ENCODE measurements at places on chromosomes 7 and 10.

DNA sequence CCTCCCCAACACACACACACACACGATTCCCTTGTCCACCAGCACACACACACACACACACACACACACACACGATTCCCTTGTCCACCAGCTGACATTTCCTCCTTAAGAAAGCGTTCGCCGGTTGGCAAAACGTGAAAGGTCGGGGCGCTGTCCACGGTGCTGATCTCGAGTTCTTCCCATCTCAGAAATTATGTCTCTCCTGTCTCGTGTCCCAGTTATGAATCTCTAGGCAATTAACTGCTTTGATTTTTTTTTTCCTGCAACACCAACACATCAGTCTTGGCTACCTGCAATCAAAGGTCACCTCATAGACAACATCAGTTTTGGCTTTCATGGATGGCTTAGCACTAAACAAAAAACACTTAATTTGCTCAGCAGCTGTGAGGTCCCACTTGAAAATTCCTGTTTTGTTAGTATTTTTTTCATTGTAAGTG, 1.9 kb downstream of the INA start:
- peak; percentile 54 for DNase-seq

- no peak for DNase-seq
Measured at GRCh38 chr7:71627651-71628050, 495.7 kb downstream of the GALNT17 start.

GRCh38 chr10:79226391-79227245, 120.7 kb upstream of the PPIF start:
- DNase-seq = no peak

DNA sequence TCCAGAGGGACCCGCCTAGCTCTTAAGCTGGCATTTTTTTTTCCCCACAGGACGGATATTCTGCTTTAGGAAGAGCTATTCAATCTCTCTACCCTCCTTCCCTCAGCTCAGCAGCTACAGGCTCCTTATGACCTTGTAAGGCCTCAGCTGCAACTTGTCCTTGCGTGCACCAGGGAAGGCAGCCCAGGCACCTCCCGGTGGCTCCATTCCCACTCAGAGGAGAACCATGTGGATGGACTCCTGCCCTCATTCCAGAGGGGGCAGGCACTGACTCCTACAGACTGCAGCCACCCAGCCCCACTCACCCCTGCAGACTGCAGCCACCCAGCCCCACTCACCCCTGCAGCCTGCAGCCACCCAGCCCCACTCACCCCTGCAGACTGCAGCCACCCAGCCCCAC, 73.7 kb downstream of the ITIH5 start:
- DNase-seq = no peak

DNA sequence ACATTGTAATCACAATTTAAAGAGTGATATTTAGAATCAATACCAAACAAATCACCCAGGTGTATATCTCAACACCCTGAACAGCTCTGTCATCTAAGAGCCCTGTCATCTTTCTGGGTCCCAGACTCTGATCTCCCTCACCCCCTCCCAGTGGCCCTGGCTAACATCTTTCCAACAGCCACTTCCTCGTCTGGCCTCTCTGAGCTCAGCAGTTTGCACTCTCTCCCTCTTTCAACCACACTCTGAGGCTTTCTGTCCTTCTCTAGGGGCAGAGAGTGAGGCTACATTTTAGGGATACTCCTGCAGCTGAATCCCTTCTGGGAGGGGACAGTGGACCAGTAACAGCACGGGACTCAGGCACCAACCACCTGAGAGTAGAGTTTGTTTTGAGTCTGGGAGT, 17.1 kb upstream of the PRRT4 start:
- DNase-seq = no peak

- no peak for DNase-seq
Measured at GRCh38 chr10:23283680-23284079, 60.9 kb downstream of the C10orf67 start.

GRCh38 chr10:65358565-65358964, 1567.3 kb upstream of the LRRTM3 start:
- no peak for DNase-seq

GRCh38 chr10:30027057-30028005, 32.1 kb downstream of the JCAD start:
- DNase-seq = peak; percentile 80

GRCh38 chr10:97229322-97230015, 43.7 kb upstream of the SLIT1 start:
- no peak for DNase-seq

GRCh38 chr7:117088623-117089194, 135.4 kb downstream of the ST7 start:
- DNase-seq = no peak

DNA sequence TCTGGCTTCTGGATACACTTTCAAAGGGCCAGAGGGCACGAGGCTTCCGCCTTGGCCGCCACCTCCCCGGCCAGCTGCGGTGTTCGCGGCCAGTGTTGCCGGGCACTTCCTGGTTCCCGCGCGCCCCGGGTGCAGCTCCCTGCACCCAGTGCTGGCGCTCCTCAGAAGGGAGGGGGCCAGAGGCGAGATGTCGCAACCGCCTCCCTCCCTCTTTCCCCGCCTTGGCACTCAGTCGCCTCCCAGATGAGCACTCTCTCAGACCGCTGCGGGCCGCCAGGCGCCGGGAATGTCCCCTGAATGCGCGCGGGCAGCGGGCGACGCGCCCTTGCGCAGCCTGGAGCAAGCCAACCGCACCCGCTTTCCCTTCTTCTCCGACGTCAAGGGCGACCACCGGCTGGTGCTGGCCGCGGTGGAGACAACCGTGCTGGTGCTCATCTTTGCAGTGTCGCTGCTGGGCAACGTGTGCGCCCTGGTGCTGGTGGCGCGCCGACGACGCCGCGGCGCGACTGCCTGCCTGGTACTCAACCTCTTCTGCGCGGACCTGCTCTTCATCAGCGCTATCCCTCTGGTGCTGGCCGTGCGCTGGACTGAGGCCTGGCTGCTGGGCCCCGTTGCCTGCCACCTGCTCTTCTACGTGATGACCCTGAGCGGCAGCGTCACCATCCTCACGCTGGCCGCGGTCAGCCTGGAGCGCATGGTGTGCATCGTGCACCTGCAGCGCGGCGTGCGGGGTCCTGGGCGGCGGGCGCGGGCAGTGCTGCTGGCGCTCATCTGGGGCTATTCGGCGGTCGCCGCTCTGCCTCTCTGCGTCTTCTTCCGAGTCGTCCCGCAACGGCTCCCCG, at the start of gene FFAR4:
Gene FFAR4, plus strand, starts transcription at position 231 of the 842 bp plus-strand sequence. Its CDS starts 56 bp downstream, at position 287.
- DNase-seq = no peak

- no peak for DNase-seq
Measured at GRCh38 chr10:8048281-8049008, 6.0 kb upstream of the GATA3 start.

DNA sequence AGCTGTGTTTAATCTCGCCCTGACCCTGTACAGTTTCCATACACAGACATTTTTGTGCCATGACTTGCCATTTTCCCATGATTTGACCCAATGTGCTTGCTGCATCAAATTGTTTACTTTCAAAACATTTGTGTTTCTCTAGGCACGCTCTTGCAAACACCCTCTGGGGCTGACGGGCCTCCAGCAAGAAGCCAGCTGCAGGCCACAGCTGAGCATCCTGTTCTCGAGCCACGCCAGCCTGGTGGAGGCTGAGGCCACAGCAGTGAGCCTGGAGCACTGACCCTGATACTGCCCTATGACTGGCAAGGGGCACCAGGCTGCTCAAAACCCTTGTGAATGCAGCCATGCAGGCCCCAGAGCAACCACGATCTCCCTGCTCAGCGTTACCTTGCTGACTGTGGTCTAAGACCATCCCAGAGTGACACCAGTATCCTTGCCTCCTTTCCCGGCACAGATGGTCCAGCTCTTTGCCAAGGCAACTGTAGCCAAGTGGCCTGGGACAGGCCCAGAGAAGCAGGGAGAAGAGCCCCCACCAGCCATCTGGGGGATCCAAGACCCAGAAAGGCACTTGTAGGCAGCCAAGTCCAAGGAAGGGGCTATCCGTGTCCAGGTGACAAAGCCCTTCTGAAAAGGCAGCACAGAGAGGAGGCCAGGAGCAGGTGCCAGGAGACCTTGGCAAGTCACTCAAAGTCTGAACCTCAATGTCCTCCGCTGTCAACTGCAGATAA, 78.5 kb downstream of the OAT start:
- no peak for DNase-seq

GRCh38 chr10:5481121-5481520, 18.2 kb downstream of the CALML5 start:
- no peak for DNase-seq

GRCh38 chr10:27944005-27944404, 54.9 kb downstream of the ODAD2 start:
- no peak for DNase-seq

DNA sequence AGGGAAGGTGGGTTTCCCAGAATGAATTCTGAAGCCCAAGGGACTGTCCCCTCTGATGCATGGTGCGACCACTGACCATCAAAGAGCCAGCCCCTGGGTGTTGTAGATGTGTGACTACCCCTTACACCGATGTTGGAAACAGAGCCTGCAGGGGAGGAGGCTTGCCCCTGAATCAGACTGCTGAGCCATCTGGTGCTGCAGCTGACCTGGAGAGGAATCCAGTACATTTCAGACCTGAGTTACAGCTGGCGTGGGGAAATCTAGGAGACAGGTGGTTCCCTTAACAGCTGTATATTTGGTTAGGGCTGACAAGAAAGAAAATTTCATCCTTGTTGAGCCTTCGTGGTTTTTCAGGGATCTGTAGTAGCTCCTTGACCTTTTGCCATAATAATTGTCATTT, 195.5 kb downstream of the CELF2 start:
- no peak for DNase-seq

- DNase-seq = no peak
Measured at GRCh38 chr10:23610626-23611307, 171.9 kb downstream of the OTUD1 start.

DNA sequence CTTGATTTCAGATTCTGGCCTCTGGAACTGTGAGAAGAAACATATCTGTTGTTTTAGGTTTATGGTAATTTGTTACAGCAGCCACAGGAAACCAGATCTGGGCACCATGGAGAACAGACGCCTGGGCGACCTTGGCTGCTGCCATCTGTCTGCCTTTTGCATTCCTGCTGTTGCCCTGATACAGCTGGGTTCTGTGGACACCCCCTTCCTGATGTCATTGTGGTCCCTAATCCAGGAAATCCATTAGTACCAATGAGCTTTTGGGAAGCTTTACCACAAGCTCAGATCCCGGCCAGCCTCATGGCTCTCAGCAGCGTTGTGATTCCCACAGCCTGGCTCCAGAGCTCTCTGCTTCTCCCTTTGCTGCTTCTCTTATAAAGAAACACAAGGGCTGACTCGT, 174.2 kb upstream of the NPS start:
- DNase-seq = no peak

DNA sequence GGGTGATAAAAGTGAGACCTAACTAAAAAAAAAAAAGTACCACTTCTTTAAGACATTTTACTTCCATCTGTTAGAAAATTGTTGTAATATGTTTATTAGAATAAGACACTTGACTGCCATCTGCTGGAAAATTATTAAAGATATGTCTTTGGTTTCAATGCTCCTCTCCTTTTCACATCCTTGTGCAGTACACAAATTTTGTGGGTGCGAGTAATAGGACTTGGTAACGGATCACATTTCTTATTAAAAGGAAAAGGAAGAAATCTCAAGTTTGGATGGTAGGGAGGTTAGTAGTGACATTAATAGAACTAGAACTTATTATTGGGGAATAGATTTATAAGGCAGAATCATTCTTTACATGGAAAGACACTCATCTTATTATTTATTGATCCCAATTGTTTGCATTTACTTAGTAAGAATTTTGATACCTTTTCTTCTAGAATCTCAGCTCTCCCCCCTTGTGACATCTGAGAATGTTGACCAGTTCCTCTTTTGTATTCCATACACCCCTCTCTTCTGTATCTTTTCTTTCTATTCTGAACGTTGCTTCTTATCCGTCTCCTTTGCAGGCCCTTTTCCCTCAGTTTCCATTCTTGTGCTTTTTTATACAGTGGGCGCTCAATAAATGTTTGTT, 43.0 kb upstream of the RPA3 start:
- no peak for DNase-seq

DNA sequence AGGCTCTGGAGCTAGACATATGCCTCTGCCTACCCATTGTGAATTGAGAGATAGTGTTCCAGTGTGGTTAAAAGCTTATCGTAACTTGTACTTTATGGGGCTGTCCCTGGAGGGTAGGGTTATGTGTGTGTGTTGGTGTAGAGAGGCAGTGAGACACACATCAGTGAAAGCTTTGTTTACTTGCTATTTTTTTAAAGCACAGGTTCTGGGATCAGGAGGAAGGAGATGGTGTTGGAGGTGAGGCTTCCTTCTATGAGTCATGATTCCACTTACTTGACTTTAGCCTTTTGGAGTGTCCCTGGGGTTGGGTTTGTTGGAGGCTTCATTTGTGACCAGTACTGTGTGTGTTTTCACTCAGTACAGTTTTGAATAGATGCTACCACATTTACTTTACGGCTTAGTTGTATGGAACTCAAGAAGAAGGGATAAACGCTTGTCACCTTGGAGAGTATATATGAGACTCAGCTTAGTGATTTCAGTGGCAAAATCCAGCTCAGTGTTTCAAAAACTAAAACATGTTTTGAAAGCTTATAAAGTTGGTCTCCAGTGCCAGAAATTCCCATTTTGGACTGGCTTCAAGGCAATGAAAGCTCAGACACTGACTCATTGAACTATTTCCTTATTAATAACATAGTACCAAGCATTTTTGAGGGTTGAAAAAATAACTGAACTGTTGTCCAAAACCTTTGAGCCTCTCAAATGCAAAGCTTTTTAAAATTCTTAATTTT, 106.2 kb downstream of the PLXDC2 start:
- DNase-seq = no peak

DNA sequence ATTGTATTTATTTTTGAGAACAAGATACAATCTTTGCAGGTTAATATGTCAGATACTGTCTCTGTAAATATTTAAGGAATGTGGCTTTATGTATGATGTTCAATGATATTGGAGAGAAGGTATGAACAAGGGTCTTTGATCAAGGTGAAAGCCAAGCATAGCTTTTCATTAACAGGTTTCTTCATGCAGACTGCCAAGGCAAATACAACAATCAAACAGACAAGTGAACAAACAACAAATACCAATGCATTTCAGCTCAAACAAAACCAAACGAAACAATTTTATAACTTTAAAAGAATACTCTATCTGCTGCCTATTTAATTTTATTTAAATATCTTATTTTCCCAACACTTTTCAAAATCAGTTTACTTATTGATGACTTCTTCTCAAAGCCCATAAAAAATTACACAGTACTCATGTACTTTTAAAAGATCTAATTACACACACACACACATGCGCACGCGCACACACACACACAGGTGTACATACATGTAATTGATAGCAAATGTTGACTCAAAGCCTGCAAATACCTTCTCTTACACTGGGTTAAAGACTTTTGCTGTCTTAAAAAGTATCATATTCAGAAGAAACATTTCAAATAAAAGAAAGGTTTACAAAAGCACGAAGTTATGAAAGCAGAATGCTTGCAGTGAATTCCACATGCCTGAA, 201.1 kb upstream of the CCDC6 start:
- DNase-seq = no peak
